ENCODE measurements at places on chromosomes 3 and 15. TPM values are rescaled to one million over a fixed set of nuclear protein-coding genes. Genes with fewer than 3 reads are reported as not detected.

Gene RASSF1
- 34.0 TPM for total RNA-seq

DNA sequence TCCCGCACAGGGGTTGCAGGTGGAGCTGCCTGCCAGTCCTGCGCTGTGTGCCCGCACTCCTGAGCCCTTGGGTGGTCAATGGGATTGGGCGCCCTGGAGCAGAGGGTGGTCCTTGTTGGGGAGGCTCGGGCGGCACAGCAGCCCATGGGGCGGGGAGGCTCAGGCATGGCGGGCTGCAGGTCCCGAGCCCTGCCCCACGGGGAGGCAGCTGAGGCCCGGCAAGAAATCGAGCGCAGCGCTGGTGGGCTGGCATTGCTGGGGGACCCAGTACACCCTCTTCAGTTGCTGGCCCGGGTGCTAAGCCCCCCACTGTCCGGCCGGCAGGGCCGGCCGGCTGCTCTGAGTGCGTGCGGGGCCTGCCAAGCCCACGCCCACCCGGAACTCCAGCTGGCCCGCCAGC is 27.9 kb downstream of the NCK1 start:
- H3K27ac ChIP-seq = no peak overlapping the region
- peaks cover 60% of the 10 kb centered on the region for H3K4me1 ChIP-seq
- no peaks in the 10 kb centered on the region for H3K27me3 ChIP-seq

Gene TMIE
- 0.39 TPM for total RNA-seq

DNA sequence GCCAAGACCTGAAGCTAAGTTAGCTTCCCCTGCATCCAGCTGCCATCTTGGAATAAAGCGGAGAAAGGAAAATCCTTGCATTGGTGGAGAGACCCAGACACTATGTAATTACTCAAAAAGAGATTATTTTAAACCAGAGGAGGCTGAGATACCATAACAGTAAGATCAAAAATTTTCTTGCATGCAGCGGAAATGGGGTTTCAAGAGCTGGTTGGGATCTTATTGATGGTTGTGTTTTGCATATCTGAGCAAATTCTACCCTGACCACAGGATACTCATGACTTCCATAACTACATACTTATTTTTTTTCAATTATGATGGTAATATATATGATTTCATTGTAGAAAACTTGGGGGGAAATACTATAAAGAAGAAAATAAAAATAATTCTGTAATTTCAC is 17.5 kb downstream of the TMEM158 start:
- H3K4me3 ChIP-seq = no peak overlapping the region
- H3K4me1 ChIP-seq = no peaks in the 10 kb centered on the region
- no peaks in the 10 kb centered on the region for H3K36me3 ChIP-seq
- H3K27ac ChIP-seq = no peak overlapping the region
- H3K27me3 ChIP-seq = peaks cover 17% of the 10 kb centered on the region
- DNase-seq = no peak

Gene SLC12A8
- 0.58 TPM for total RNA-seq

Gene CIDEC
- not detected for total RNA-seq

DNA sequence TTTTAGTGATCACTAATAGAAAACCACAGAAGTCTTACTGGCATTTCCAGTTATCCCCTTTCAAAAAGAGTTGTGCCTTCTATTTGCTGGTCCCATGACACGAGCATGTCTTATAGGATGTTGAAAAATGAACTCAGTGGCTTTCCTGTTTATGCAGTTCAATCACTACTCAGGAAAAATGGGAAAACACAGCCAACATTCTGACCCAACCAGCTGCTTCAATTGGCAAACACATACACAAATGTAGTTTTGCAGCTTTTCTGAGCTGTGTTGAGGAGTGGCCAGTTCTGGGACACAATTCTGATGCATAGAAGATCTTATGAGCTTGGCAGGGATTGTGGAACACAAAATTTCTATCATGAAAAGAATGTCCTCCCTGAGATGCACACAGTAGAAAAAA is 40.3 kb downstream of the FSTL1 start:
- H3K27me3 ChIP-seq = no peaks in the 10 kb centered on the region
- H3K4me3 ChIP-seq = no peak overlapping the region
- H3K4me1 ChIP-seq = no peaks in the 10 kb centered on the region
- no peaks in the 10 kb centered on the region for H3K36me3 ChIP-seq
- DNase-seq = no peak

Gene C3orf52
- 1.8 TPM for total RNA-seq

- no peaks in the 10 kb centered on the region for H3K4me1 ChIP-seq
- H3K27ac ChIP-seq = no peak overlapping the region
- DNase-seq = no peak
- no peaks in the 10 kb centered on the region for H3K36me3 ChIP-seq
Measured at GRCh38 chr3:99218468-99218867, 317.0 kb upstream of the DCBLD2 start.

Measured in activated B cell treated with CpG ODN at 0.5 μM for 24 hours (primary cell).